Activated T-cell treated with anti-CD3 and anti-CD28 coated beads for 1 hour (primary cell): ENCODE measurements at places on chromosomes 12 and 14.

DNA sequence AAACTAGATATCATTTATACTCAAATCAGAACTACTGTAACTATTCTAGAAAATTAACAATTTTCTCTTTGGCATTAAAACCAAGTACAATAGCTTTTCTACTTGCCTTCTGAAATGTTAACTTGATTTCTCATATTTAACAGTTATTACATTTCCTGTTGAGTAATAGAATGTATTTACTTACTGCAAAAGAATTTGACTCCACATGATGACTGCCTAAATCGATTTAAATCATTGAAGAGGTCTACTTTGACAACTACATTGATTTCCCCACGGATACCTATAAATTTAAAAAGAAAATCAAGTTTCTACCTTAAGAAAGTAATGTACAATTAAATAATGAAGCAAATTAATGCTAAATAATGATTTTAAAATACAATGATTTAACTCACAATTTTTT is 18.9 kb downstream of the C2CD5 start:
- no peak for DNase-seq

DNA sequence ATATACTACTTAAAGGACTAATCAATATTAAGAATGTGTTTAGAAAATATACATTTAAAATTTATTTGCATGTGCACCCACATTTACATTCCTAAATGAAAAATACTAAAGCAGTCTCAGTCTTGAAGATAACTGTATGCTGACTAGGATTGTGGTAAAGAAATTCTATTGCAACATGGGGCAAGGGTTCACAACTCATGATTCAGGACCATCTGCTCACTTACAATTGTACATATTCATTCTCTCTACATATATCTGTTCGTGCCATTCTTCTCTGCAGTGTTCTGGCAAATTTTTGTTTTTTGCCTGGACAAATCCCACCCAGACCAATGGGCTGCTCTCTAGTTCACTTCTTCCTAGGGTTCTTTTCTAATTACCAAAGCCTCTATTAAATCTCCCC is 417.2 kb upstream of the NOVA1 start:
- no peak for DNase-seq

GRCh38 chr12:91406920-91407341 is 224.3 kb upstream of the DCN start:
- no peak for DNase-seq

DNA sequence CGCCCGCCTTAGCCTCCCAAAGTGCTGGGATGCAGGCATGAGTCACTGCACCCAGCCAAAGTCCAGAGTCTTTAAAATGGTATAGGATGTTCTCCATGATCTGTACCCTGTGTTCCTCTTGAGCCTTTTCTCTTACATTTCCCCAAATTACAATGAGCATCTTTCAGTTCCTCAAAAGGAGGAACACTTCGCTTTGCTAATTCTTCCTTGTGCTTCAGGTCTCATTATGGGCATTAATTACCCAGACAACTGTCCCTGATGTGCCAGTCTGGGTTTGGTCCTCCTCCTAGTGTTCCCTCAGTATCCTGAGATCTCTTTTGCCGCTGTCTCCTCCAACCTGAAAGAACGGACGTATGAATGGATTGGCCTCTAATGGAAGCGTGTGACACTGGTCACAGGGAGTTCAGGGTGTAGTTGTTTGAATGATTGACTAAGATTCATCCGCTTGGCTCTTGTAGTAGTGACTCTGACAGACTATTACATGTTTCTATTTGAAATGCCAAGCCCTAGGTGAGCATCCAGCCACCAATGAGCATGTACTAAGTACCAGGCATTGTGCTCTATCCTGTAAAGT is 8.2 kb downstream of the PRKCH start:
- no peak for DNase-seq

DNA sequence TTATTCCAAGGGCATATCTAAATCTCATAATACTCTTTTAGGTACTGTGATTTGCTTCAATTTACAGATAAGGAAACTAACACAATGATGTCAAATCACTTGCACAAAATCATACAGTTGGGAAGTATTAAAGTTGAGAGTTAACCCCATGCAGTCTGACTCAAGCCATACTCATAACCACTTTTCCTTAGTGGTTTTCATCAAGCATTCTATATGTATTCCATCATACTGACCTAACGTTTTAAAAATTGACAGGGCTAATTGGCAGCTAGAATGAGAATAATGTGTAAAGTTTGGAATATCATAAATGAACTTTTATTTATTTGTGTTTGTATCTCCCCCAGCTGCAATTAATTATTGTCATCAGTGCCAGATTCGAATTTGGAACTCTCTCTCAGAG is 20.9 kb downstream of the PUS7L start:
- DNase-seq = no peak

- no peak for DNase-seq
Observed at GRCh38 chr12:121575952-121576625, 4.7 kb downstream of the KDM2B start.

GRCh38 chr14:65958664-65959562 is 527.3 kb upstream of the CCDC196 start:
- no peak for DNase-seq

DNA sequence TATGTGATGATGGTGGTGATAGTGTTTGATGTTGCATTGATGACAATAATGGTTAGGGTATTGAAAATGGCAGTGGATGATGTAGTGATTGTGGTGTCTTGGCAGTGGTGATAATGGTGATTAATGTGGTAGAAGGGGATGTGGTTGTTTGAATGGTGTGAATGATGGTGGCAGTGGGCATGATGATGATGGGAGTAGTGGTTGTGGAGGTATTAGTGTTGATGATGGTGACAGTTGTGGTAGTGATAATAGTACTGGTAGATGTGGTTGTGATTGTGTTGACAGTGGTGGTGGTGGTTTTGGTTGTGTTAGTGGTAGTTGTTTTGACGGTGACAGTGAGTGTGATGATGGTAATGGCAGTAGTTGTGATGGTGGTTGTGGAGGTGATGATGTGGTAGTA is 1049.0 kb downstream of the VRK1 start:
- DNase-seq = no peak

DNA sequence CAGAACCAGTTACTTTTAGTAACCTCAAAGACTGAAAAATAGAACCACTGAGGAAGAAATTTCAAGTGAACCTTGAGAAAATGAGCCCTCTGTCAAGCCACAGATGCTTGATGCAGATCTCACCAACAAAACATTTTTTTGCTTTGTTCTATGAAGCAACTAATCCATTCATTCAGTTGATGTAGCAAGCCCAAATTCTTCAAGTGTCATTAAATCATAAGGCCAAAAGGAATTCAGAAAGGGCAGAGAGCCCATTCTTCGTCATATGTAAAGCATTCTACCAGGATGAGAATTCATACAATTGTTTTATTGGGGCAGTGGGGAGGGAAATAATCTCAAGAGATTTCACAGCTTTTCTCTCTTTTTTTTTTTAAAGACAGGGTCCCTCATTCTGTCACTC is 218.0 kb upstream of the RGS6 start:
- DNase-seq = no peak

DNA sequence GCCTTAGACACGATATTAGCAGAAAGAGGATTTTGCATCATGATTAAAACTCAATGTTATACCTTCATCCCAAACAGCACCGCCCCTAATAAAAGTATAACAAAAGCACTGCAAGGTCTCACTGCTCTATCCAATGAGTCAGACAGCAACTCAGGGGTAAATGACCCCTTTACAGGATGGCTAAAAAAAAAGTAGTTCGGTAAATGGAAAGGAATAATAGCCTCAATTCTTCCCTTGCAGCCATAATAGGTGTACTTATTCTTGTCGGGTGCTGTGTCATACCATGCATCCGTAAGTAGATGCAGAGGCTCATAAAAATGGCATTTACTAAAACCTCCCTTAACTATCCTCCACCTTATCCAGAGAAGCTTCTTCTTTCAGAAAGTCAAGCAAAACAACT is 53.9 kb upstream of the AP4S1 start:
- no peak for DNase-seq

DNA sequence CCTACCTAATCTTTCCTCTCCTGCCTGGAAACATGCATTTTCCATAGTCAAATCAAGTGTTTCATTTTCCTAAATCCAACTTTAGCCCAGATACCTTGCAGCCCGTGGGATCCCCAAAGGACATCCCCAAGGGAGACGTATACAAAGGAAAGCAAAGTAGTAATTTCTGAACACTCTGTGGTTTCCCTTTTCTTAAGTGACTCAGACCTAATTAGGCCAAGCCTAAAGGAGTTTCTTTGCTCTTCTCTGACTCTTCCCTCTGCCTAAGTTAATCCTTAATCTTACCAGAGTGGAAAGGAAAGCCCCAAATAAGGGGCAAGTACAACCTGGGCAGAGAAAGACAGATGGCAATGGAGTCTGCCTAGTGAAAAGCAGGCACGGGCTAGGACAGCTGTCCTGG is 250.3 kb downstream of the SPTSSA start:
- no peak for DNase-seq

- no peak for DNase-seq
Observed at GRCh38 chr14:102736956-102737355, 40.3 kb upstream of the TRAF3 start.

DNA sequence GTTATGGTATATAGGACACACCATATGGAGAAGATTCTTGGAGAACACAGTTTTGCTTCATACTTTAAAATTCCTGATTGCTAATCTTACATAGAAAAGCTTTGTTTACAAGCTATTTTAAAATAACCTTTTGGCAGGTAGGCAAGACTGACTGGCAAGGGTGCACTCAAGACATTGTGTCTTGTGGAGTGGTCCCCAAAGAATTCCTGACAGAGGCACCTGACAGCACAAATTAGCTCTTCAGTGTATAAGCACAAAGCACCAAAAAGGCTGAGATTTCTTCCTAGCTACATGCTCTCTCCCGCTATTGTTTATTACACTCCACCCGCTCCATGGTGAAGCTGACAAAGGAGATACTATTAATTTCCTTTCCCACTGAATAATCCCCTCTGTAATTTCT is 139.4 kb downstream of the MON2 start:
- DNase-seq = no peak
